DND-41 (cell line): ENCODE measurements at places on chromosomes 3 and 15.
A peak's percentile ranks its signal among the peaks of the same experiment; 100 is the strongest.

DNA sequence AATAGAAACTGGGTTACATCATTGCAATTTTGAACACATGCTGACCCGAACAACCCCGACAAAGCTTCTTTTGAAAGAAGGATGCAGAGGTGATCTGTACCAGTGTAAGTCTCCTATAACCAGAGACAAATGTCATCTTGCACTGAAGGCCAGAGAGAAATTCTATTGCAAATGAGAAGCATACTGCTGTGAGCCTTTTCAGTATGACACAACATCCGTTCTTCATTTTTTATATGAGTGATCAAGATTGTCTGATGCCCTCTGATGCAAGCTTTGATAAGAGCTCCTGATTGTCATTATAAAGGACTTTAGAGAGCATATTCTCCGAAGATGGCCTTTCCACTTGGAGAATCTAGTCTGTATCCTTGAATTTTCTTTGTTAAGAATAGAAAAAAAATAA, 36.9 kb downstream of the PCOLCE2 start:
- no peak for DNase-seq

DNA sequence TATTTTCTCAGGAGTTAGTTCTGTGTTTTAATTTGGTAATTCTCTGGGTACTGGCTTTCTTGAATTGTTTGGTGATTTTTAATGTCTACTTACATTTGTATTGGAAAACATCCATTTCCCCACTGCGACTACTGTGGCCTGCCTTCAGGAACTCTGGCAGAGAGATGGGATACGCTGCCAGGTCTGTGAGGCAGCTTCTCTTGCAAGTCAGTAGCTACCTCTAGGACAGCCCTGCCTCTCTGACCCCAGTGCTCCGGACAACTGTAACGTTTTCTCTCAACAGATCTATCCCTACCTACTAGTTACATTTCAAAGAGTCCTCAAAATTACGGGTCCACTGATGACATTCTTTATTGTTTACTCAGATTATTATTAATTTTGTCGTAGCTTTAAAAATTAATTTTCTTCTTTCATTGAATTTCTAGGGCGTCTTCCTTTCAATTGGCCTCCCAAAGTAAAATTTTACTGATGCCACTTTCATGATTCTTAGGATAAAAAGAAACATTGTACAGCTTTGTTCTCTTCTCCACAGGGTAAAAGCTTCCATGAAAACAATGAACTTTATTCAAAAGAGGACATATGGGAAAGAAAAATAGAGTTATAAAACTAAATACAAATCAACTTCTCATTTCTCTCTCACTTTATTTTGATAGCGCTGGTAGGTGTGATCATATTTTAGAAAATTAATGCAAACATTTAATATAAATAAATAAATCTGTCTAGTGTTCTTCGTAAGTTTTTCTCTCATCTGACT, 123.2 kb upstream of the GOLGA8J start:
- no peak for DNase-seq

DNA sequence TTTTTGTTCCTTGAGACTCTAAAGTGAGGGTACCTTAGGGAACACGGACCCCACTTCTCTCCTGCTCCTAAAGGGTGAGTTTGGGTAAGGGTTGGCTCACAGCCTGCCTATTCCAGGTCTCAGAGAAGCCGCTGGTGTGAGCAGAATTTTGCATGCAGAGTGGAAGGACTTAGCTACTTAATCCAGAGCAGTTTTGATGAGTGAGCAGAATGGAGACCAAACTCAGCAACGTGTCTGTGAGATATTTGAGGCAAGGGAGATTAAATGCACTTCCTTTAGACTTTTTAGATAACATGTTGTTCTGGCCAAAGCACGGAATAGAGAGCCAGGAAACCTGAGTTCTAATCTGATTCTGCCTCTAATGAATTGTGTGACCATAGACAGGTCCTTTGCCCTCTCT, 5.1 kb downstream of the SLC24A1 start:
- DNase-seq, result no peak

DNA sequence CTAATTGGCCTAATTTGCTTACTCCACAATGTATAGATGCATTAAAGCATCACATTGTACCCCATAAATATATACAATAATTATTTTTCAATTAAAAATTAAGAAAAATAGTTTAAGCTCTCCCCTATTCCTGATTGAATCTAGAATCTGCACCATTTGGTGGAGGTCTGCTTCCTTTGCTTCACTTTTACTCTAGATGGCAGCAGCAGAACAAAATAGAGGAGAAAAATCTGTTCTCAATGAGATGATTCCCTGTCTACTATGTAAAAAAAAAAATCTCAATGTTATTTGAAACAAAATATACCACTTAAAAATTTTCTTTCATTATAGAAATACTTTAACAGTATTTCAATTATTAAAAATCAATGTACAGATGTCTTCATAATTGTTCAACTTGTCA, 109.6 kb upstream of the FXR1 start:
- DNase-seq, result no peak

GRCh38 chr3:34504366-34504765, 705.9 kb downstream of the PDCD6IP start:
- DNase-seq, result no peak

- no peak for DNase-seq
Observed at GRCh38 chr3:128502712-128503111, 9.7 kb upstream of the GATA2 start.

DNA sequence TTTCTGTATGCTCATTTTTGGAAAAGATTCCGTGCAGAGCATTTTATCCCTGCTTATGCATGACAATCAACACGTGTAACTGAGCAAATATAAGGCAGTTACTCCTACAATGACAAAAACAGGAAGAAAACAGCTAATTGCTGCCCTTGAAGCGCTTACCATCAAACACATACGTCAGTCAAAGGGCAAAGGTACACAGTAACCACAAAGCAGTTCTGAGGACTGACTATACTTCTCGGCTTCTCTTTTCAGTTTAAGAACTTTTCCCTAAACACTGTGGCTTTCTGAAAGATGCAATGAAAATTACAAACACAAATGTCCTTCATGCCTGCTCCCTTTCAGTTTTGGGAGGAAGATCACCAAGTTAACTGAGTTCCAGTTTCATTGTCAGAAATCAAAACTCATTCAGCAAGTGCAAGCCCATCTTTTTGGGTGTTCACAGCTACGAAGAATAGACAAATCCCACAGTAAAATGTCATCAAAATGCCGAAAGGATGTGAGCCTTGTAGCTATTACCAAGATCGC, 602.8 kb downstream of the FOXP1 start:
- peak; percentile 12 for DNase-seq

DNA sequence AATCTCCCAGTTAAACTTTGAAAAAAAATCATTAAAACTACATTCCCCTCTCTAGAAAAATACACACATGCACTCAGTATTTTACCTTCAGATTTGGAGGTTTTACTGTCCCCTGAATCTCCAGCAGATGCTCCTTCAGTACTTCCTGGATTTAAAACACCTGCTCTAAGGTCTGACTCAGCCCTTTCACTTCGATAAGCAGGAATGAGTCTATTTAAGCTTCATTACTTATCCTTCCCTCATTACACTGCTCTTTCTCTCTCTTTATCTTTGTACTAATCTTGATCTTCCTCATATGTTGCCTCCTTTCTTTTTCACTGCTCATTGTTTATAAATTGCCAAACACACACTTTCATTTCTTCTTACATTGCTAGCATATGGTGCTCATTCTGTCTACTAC, 443.9 kb downstream of the DIPK2A start:
- no peak for DNase-seq

DNA sequence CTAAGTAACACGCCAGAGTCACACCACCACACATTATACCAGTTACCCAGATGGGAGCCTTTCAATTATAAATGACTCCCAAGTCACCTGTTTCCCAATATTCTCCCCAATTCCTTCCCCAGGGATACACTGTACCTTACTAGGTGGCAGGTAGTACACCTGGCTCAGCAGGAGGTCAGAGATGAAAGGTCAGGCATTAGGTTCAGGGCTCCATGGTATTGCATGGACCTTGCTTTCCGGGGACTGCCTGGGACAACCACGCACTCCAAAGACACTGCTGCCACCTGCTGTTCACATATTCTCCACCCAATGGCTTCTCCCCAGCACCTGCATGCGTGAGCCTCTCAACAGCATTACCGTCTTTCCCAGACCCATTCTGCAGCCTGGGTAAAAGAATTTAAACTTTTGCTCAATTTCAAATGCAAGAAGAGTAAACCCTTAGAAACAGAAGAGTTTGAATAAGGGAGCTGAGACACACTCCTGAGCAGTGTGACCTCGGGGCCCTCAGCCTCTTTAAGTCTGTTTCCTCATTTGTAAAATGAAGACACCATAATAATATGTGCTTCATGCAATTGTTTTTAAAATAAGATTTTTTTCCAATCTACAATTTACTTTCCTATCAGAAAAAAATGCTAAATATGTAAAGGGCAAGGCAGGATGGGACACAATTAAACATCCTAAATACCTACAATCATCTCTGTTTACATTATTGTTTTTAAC, 28.0 kb upstream of the LACTB start:
- peak; percentile 73 for DNase-seq

- DNase-seq, result no peak
Observed at GRCh38 chr3:182981038-182981380, 671 bp upstream of the DCUN1D1 start.

DNA sequence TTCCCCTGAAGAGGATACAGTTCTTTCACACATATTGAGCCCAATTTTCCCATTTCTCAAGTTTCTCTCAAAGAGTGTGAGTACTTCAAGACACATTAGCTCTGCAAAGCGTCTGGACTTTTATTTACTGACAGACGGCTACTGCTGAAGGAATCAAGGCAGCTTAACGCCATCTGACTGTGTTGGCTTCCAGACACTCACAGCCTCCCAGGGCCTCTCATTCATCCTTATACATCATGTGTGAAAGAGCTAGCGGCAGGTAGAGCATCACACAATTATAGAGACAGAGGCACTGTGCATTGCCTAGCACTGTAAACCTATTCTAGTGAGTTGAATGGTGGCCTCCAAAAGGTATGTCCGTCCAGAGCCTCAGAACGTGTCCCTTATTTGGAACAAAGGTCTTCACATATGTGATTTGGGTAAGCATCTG, 284.1 kb upstream of the STT3B start:
- no peak for DNase-seq

GRCh38 chr15:93146196-93146595, 57.2 kb upstream of the RGMA start:
- no peak for DNase-seq

- no peak for DNase-seq
Observed at GRCh38 chr3:127438371-127438770, 150.5 kb upstream of the PRR20G start.

- no peak for DNase-seq
Observed at GRCh38 chr15:89675606-89676005, 3.6 kb downstream of the PLIN1 start.

- DNase-seq, result no peak
Observed at GRCh38 chr15:39052323-39052705, 487.7 kb upstream of the RASGRP1 start.

- no peak for DNase-seq
Observed at GRCh38 chr3:115072265-115073021, 74.6 kb downstream of the ZBTB20 start.

- no peak for DNase-seq
Observed at GRCh38 chr3:32867954-32868353, 50.2 kb downstream of the TRIM71 start.

GRCh38 chr15:80105595-80105994, 46.1 kb downstream of the ZFAND6 start:
- DNase-seq, result no peak

GRCh38 chr3:160154033-160154432, 71.2 kb upstream of the C3orf80 start:
- no peak for DNase-seq

GRCh38 chr3:150412561-150413231, 4.6 kb downstream of the TSC22D2 start:
- DNase-seq, result no peak

- DNase-seq, result no peak
Observed at GRCh38 chr15:38425269-38425668, 28.7 kb upstream of the FAM98B start.

DNA sequence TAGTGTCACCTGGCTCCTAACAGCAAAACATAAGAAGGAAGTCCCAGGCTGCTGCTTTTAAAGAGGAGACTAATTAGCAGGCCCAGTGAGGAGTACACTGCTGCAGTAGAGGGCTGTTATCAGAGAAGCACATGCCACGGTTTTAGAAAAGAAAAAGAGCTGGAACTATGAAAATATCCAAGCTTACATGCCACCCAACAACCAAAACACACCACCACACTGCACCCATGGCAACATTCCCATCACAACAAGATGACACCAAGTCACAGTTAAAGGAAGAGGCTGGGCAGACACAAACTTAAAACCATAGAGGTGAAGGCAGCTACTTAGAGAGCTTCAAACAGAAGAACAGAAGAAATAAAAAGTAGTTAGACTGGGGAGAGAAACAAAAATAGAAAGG, 37.0 kb downstream of the NPTN start:
- DNase-seq, result no peak

DNA sequence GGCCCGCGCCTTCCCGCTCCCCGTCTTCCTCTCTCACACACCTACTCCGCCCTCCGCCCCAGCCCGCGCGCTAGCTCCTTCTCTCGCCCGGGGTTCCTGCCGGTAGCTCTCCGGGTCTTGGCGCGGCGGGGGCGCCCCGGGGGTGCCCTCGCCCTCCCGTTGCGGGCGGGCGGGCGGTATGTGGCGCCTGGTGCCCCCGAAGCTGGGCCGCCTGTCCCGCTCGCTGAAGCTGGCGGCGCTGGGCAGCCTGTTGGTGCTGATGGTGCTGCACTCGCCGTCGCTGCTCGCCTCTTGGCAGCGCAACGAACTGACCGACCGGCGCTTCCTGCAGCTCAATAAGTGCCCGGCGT, 507 bp downstream of the DIPK2A start:
- DNase-seq, result no peak

DNA sequence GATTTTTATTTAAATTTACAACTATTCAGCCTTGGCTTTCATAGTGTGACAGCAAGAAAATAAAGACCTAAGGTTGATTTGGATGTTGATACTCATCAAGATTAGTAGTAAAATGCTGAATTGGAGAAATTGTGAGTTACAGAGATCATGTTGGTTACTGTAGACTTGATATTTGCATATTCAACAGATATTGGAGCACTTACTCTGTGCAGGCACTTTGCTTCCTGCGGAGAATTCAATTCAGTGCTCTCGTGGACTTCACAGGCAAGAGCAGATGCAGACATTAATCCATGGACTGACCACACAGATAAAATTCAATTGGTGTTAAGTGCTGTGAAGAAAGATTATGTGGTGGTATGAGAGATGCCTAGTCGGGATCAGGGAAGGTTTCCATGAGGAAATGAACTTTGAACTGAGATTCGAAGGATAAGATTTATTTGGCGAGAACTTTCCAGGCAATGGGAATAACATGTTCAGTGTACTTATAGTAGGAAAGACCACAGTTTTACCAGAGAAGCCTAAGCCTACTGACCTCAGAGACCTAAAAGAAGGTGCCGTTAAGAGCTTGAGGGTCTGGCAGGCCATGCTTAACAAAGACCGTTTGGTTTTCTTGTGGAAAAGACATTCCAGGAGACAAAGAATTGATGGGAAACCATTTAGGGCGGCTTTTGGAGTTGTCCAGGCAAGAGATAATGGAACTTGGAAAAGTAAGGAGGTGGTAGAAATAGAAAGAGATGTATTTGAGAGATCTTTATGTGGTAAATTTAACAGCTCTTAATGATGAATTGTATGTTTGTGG, 4.3 kb downstream of the SELENOT start:
- DNase-seq, result no peak
